NCI-H1694 treated with DMSO at 0.1 percent for 48 hours (cell line): ENCODE measurements at places on chromosomes 7 and 10.
A peak's percentile ranks its signal among the peaks of the same experiment; 100 is the strongest.

DNA sequence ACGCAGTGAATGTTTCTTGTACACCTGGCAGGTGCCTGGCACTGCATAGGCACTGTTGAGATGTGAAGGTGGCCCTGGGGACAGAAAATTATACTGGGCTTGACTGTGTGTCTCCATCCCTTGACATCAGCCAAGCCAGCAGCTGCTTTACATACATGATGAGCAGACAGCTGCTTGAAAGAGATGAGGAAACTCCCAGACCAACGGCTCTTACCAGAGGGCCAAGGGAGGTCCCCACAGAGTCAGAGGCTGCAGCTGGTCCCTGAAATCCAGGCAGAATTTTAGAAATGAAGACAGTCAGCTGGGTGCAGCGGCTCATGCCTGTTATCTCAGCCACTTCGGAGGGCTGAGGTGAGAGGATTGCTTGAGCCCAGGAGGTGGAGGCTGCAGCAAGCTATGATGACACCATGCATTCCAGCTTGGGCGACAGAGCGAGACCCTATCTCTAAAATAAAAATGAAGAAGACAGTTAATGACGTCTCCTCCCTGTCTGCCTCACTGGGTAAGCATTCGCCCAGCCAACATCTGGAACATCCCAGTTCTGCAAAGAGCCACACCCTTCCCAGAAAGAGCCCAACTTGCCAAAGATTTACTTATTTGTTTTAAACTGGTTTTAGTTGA lies 17.6 kb downstream of the LIMK1 start:
- DNase-seq = no peak

DNA sequence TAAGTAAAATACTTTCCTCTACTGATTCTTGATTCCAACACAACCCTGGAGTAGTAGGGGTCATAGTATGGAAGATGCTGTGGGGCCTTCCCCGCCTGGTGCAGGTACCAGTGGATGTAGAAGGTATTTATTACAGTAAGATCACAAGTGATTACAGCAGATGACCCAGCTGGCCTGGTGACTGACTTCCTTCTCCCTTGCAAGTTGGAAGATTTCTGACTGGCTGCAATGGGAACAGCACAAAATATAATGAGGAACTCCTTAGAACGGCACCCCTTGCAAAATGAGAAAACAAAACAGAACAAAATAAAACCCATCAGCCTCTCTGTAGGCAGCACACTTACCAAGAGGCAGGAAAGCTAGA lies 61.7 kb upstream of the TARP start:
- DNase-seq = no peak

- no peak for DNase-seq
Measured at GRCh38 chr10:90856964-90857634, 740 bp downstream of the HTR7 start.

DNA sequence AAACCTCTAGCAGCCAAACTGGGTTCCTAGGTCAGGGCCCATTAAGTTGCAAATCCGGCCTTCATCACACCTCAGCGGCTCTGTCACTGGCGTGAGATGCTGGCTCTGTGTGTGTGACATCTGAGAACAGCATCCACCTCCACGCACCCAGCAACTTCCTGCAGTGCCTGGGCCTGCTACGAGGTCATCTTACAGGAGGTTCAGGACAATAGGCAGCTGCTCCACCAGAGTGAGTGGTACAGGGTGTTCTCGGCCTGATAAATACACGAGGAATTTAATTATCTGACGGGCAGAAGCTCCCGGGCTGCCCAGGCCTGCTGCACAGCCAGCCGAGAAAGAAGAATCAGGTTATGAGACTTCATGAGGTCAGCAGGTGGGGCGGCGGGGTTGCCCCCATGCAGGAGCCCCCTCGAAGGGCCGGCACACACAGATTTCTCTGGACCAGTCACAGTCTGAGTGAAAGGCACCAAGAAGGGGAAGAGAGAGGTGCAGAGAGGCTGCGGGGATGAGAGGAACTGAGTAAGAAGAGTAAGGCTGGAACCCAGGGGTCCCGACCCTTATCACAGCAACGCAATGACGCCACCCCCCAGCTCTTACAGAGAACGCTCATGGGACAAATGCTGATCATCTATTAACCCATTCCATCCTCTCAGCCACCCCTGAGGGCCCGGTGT lies 49.3 kb downstream of the CALML3 start:
- DNase-seq = no peak

DNA sequence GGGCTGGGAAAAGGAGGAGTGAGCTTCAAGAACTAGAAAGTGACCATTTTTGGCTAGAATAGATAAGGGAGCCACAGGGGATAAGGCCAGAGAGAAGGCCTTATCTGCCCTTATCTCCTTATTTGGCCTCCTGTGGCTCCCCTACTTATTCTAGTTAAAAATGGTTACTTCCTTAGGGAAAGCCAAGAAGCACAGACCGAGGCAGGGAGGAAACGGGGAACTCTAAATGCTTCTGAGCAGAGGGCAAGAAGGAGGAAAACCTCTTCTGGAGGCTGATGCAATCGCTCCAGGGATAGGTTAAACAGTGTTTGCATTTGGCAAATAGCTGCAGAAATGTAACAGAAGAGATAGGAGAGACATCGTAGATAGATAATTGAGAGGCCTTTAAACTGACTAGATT lies 18.6 kb downstream of the NRP1 start:
- no peak for DNase-seq

DNA sequence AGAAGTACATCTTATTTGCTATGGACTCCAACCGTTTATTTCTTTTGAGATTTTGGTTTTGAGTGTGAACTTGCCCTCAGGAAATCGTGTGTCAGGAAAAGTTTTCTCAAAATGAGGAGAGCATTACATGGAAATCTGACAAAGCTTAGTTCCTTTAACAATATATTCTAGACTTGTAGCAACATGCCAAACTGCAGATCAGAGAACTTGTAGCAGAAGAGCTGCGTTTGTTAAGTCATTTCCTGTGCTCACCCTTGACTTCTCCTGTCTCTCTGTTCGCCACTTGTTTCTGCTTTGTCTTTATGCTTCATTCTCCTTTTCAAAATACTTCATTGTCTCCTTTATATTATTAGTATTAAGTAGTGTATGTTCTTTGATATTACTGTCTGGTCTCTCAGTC lies 116.6 kb upstream of the FOXP2 start:
- DNase-seq = no peak

DNA sequence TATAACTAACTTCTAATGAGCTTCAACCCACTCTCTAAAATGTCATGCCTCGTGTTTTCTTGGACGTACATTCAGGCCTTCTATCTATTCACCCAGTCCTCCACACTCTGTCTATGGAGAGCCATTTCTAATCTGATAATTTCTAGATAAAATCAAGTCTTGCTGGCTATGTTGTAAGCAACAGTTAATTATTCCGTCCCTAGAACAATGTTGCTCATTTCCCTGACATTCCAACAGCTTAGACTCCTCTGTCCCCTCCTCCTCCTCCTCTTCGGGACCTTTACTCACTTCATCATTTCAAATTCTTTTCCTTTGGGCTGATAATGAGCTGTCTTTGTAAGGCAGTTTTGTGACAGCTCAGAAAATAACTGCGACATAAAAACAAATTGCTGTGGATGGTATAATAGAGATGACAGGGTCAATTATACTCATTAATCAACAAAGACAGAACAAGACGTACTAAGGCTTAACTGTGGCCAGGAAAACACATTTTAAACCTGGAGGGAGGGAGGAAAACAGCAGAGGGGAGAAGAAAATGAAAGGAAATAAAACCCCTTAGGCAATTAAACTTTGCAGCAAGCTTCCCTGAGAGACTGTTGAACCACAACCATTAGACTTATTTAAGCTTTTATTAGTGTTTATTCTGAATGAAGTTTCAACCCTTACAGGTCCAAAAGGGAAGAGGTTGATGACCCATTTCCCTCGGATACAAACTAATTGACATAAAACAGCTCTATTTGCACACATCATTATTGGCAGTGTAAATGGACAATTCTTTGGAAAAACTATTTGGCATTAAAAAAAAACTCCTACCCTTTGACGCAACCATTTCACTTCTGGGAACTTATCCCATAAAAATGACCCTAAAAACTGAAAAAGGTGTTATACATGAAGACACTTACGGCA lies 179.1 kb downstream of the SFMBT2 start:
- DNase-seq = no peak

- no peak for DNase-seq
Measured at GRCh38 chr7:85054306-85054705, 132.6 kb downstream of the SEMA3D start.

GRCh38 chr10:12547301-12547771 lies 198.0 kb downstream of the CAMK1D start:
- DNase-seq = no peak

- DNase-seq = no peak
Measured at GRCh38 chr7:37234334-37234733, 214.3 kb downstream of the ELMO1 start.

DNA sequence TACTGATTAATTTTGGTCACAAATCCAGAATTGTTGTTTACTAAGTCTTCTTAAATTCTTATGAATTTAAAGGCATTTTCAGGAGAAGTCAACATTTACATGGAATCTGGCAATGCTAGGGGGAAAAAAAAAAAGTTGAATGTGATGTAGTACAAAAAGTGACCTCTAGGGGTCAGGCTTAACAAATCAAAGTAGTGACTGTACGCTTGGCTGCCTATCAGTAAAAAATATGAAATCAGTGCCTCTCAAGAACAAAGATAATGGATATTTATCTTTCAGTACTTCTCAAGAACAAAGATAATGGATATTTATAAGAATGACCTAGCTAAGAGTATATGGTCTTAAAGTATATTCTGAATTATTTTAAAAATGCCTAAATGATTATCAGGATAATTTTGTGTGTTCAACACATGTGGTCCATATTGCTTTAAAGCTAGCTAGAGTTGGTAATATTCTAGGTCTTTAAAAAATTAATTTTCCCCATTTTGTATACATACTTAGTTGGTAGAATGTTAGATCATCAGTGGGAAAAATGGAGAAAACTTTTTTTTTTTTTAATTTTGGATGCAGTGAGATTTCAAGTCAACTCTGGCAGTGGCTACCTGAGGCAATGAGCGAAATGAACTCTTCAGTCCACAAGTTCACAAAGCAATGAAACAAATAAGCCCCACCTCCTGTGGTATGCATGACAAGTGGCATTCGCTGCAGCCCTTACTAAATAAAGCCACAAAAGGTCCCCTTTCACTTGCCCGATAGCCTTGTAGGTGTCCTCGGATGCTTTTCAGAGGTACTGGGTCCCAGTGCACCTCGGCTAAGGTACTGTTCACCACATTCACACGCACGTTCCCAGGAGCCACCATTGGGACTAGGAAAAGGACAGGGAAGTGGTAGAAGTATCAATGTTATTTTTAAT lies 51.2 kb upstream of the LAMB4 start:
- DNase-seq = peak; percentile 70

DNA sequence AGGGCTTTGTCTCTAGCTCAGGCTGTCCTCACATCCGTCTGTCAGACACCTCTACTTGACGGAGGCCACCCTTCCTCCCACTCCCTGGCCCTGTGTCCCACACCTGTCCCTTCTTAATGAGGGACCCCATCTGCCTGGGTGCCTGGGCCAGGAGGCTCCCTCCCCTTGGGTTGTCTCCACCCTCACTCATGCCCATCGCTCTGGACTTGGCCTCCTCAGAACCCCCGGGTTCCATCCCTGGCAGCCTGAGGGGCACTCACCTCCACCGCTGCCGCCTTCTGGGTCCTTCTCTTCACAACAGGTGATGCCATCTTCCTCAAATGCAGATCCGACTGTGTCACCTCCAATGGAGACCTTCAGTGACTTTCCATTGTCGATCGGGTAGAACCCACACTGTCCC lies 20.2 kb upstream of the GJD4 start:
- no peak for DNase-seq

- DNase-seq = no peak
Measured at GRCh38 chr7:99123571-99124033, 20.3 kb downstream of the SMURF1 start.

GRCh38 chr7:144378651-144379050 lies 23.4 kb downstream of the ARHGEF5 start:
- DNase-seq = no peak

- DNase-seq = no peak
Measured at GRCh38 chr7:74225400-74225799, 15.6 kb downstream of the LAT2 start.

- DNase-seq = no peak
Measured at GRCh38 chr10:71990706-71991269, 26.6 kb downstream of the CHST3 start.

DNA sequence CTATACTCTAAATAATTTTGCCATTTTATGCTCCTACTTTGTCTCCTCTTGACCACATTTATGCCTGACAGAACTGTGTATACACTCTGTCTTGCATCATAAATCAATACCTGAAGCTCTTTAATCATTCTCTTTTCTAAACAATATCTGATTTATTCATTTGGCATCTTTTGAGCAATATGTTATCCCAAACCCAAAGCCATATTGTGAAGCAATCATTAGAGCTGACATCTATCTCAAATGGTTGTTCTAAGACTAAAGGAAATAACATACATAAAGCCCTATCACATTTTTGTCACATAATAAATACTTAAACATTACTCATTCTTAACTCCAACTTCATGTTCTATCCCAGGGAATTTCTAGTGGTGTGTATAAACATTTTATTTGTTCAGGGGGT lies 717.6 kb downstream of the SORCS1 start:
- no peak for DNase-seq

DNA sequence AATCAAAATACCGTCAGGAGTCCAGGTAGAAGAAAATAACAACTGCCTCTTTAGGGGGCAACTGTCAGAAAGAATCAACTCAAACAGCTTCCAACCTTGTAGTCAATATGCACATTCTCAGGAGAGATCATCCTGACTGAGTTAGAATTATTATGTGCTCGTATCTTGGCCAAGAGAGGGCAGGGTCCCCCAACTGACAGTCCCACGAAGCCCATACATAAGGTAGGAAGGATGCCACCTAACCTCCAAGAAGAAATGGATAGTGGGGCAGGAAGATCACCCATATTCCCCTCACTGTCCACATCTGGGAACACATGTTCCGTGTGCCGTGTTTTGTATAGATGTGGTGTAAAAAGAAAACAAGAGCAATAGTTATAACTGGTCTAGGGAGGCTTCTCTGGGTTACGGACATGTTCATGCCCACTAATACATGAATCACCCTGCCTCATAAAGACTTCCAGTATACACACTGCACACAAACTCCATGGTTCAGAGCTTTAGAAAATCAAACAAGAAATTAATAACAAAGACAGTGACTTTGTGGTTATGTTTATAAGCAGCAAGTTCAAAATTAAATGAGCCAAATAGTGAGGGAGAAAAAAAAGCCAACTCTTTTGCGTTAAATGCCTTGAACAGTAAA lies 295.6 kb downstream of the FGFR2 start:
- DNase-seq = no peak

DNA sequence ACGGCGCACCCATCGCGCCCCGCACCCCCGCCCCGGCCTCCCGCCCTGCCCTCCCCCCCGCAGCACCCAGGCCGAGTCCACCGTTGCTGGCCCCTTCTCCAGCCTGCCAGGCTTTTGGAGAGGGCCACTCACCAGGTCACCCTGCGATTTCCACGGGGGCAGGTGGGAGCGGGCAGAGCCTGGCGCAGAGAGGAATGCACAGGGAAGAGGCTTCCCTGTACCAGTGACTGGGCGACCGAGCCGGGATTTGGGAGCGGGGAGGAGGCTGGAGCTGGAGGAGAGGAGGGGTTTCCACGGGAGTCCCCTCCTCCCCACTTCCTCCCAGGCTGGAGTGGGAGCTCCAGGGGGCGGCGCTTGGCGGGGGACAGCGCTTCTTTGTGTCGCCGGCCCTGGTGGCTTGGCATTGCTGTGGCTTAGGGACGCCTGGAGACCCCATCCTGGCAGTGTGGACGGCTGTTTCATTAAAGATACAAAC lies 19.3 kb downstream of the TCAF1 start:
- DNase-seq = peak; percentile 24

- DNase-seq = no peak
Measured at GRCh38 chr10:88911851-88912250, 31.8 kb downstream of the STAMBPL1 start.
